ENCODE measurements at places on chromosomes 16 and 17. TPM values are rescaled to one million over a fixed set of nuclear protein-coding genes. Genes with fewer than 3 reads are reported as not detected.

- no peak for DNase-seq
These were observed 1.4 kb downstream of the ZNF668 start for GRCh38 chr16:31072540-31073141.

DNA sequence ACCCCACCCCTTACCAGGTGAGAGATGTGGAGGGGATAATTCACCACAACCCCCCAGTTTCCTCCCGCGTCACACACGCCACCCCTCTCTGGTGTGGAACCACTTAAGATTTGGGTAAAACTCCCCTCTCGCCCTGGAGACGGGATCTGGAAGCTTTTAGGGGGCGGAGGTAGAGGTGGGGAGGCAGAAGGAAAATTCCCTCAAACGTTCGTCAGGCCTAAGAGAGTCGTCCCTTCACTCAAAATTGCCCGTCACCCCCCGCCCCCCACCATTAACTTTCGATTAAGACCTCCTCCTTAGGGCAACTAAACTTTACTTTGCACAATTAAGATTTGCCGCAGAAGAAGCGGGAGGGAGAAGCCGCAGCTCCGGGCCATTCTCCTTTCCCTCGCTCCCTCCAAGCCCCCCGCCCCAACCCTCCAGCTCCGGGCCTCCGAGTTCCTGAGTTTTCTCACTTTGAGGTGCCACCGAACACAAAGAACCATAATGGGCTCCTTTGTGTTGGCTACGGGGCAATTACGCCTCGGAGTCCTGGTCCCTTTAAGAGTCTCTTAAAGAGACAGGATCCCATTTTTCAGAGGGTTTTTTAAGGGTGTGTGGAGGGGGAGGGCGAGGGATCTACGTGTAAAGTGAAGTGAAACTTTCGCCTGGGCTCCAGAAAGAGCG lies 985 bp upstream of the FZD2 start:
- DNase-seq, result peak; percentile 71

DNA sequence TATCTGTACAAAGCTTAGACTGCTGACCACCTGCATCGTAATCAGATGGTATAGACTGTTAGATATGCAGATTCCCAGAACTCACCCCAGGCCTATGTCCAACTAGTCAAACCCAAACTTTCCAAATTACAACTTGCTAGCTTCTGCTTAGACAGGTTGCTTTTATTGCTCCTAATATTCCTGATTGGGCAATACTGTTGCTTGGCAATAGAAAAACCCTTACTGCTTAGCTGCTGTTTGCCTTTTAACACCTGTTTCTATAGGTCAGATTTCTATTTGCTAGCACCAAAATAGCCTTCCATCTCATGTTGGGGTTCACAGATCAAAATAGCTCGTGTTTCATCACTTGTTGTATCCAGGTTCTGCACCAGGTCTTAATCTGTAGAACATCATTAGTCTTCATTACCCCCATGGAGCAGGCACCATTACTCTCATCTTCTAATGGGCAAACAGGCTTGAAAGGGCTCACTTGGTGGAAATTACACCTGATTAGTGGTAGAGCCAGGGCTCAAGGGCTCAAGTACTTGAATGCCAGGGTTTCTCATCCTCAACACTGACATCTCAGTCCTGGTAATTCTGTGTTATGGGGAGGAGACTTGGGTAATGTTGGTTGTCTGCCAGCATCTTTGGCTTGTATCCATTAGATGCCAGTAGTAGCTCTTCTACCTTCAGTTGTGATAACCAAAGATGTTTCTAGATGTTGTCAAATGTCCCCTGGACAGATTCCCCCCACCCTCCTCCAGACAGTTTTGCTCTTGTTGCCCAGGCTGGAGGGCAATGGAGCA lies 2.7 kb downstream of the ZP2 start:
- DNase-seq, result no peak

GRCh38 chr16:48537275-48537674 lies 72.7 kb downstream of the N4BP1 start:
- DNase-seq, result no peak

DNA sequence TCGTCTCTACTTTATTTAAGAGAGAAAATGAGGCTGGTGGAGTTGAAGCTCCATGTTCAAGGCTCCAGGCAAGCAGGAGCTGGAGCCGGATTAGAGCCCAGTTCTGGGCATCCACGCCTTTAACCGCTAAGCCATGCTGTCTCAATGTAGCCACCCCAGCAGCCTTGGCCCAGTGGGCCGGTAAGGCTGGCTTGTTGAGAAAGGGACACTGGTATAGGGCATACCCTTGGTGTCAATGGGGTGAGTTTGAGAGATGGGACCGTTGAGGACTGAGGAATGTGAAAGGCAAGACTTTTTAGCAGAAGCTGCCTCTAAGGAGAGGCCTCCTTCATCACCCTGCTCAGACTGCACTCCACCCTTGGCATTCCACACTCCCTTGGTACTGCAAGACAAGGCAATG lies 147.4 kb downstream of the CYLD start:
- DNase-seq, result no peak

- DNase-seq, result no peak
These were observed 16.4 kb downstream of the MRM1 start for GRCh38 chr17:36617773-36618172.

DNA sequence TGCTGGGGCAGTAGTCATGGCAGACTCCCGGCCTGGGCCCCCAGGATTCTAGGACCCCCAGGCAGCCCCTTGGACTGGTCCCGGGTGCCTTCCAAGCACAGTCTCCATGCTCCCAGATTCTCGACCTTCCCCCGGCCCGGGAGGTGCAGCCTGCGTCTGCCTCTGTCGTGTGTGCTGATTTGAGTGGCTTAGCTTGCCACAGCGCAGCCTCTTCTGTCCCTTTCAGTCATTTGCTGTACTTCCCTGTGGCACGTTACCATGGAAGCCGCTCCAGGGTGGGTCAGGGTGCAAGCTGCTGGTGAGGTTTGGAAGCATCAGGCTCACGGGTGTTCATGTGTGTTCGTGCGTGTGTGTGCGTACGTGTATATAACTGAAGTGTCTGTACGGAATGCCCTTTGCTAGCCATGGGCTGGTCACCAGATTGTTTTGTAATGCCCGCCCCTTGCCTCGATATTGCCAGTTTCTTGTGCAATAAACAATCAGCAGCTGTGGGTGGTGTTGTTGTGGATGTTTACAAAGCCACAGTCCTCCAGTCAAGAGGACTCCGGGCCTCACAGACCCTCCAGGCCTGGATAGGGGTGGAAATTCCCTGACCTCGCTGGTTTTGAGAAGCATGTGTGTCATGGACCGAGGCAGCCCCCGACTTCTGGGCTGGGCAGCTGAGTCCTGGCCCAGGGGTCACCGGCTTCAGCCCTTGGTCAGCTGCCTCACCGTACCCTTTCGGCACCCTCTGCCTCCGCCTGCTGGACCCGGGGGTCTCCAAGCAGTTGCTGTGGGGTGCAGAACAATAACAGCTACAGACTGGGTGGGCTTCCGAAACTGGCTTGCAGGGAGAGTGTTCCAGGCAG lies 9.7 kb upstream of the CLEC18A start:
- no peak for DNase-seq

GRCh38 chr16:59905606-59906005 lies 1171.5 kb upstream of the GOT2 start:
- no peak for DNase-seq

GRCh38 chr16:85518398-85519049 lies 94.6 kb upstream of the GSE1 start:
- no peak for DNase-seq

- peak; percentile 62 for DNase-seq
These were observed 19.0 kb downstream of the USP32 start for GRCh38 chr17:60372790-60373483.

- DNase-seq, result no peak
These were observed 1.4 kb downstream of the CBFB start for GRCh38 chr16:67030221-67030962.

DNA sequence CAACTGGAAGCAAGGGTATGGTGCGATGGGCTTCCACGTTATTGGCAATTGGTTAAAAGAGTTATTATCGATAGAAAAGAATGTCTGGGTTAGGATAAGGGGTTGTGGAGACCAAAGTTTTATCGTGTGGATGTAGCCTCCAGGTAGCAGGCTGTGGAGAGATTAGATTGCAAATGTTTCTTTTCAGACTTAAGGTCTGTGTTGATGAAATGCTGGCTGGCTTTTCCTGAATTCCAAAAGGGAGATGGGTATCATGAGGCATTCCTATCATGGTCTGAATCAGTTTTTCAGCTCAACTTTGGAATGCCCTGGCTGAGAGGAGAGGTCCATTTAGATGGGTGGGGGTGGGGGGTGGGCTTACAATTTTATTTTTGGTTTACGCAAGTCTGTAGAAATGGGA lies 395.0 kb upstream of the RBFOX1 start:
- DNase-seq, result no peak

Gene SYT17
- 0.55 TPM for total RNA-seq

Gene KRTAP4-9
- total RNA-seq, result not detected

Gene MRTFB
- total RNA-seq, result 8.5 TPM

Gene SLFN11
- 54.4 TPM for total RNA-seq

Gene HOXB6
- total RNA-seq, result 58.7 TPM

Gene ZP2
- total RNA-seq, result not detected

Gene ARHGAP23
- 48.9 TPM for total RNA-seq
